ENCODE measurements at places on chromosomes 5 and 9.
A peak's percentile ranks its signal among the peaks of the same experiment; 100 is the strongest.

GRCh38 chr9:34446468-34446891, 11.9 kb downstream of the FAM219A start:
- no peaks in the 10 kb centered on the region for H3K36me3 ChIP-seq
- no peaks in the 10 kb centered on the region for H3K27me3 ChIP-seq
- DNase-seq, result no peak
- H3K4me1 ChIP-seq, result peaks cover under 1% of the 10 kb centered on the region
- no peak overlapping the region for H3K4me3 ChIP-seq
- no peak overlapping the region for H3K27ac ChIP-seq

DNA sequence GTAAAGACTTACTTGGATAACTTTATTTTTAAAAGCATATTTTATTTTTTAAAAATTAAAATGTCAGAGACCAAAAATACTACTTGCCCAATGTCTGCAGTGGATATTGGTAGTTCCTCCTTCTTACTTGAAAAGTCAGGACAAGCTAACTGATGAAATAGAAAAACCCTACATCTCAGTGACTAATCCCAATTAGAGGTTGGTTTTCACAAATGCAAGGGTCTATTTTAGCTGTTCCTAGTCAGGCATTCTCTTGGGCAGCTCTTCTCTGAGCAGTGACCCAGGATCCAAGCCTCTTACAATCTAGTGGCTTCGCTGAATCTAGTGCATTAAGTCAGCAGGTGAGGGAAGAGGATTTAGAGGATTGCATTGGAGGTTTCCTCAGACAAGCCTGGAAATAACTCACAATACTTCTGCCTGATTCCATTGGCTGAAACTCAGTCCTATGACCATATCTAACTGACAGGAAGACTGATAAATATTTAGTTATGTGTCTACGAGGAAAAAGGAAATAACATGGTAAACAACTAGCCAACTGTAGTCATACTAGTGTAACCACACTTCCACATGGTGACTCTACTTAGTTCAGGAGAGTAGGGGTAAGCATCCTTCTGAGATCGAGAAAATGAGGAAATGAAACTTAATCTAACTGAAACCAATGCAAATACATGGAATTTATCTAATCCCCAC, 34.2 kb upstream of the MIER3 start:
- no peaks in the 10 kb centered on the region for H3K36me3 ChIP-seq
- H3K4me1 ChIP-seq, result peaks cover 10% of the 10 kb centered on the region
- no peak for DNase-seq
- no peak overlapping the region for H3K27ac ChIP-seq
- no peaks in the 10 kb centered on the region for H3K27me3 ChIP-seq

DNA sequence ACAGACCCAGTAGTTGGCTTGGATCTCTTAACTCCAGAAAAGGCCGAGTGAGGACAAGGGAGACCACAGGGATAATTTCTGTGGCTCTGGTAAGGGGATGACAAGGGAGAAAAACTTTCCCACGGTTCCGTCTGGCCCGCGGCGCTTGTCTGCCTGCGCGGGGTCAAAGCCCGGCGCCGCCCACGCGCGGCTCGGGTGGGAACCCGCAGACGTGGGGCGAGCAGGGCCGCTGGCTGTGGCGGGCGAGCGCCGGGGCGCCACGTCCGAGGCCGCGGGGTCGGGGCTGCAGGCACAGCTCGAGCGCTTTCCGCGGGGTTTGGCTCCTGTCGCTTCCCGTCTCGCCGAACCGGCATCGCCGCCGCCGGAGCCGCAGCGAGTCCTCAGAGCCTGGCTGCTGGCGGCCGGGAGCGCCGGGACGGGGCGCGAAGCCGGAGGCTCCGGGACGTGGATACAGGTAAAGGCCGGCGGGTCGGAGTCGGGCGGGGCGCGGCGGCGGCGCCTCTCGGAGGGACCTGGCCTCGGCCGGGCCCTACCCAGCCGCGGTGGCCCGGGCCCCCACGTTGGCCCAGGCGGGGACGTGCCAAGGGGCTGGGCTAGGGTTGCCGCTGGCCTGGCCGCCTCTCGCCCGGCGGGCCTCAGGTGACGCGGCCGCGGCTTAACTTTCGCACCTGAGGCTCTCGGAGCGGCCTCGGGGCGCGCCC, at the start of gene RNF180:
Gene RNF180 (plus strand): TSS at position 344 of the 701 bp plus-strand sequence. CDS start 34,965 bp downstream, outside the sequence.
- peaks cover 8% of the 10 kb centered on the region for H3K4me1 ChIP-seq
- H3K27ac ChIP-seq, result no peak within 1 kb of the TSS
- peaks cover 26% of the 10 kb centered on the region for H3K27me3 ChIP-seq
- DNase-seq, result no peak
- H3K36me3 ChIP-seq, result peaks cover 2% of the 10 kb centered on the region
- H3K4me3 ChIP-seq, result peak within 1 kb of the TSS; percentile 39

DNA sequence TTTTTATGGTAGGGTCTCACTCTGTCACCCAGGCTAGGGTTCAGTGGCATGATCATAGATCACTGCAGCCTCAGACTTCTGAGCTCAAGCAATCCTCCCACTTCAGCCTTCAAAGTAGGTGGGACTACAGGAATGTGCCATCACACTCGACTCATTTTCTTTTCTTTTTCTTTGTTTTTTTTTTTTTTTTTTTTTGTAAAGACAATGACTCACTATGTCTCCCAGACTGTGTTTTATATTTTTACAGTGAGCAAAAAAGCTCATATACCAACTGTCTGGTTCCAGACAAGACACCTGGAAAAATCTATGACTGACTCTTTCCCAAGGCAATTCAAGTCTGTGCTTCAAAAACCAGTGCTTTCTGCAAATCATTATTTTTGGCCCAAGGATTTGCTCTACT, 10.8 kb upstream of the FOXD1 start:
- DNase-seq, result no peak
- H3K4me3 ChIP-seq, result no peak overlapping the region
- H3K27ac ChIP-seq, result no peak overlapping the region
- H3K4me1 ChIP-seq, result no peaks in the 10 kb centered on the region

Data from activated naive CD4-positive, alpha-beta T cell treated with anti-CD3 and anti-CD28 coated beads for 36 hours (primary cell).